ENCODE measurements at places on chromosomes 3 and 15.
A peak's percentile ranks its signal among the peaks of the same experiment; 100 is the strongest.

- no peak for DNase-seq
These were observed 649 bp upstream of the PLOD2 start for GRCh38 chr3:146161663-146162002.

DNA sequence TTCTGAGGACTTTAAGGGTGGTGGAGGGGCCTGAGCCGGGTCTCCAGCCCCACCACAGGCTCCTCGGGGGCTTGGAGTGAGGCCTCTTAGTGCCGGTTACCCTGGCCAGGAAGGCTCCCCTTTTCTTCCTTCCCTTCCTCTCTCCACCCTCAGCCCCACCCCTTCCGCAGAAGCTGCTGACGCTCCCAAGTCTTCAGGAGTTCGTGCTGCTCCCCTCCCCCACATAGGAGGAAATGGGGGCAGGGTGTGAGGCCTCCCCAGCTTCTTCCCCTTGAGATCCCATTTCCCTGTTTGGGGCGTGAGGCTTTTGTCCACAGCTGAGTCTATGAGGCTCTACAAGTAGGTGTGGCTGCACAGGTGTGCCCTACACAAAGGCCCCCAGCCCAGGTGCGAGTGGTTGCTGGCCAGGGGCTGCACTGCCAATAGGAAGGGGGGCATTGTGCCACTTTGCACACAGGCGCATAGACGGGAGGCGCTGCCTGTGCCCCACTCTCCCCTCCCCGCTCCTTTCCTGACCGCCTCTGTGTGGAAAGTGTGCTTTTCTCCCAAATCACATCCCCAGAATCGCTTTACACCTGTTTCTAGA, 915 bp upstream of the CALML4 start:
- DNase-seq: no peak

- no peak for DNase-seq
These were observed 15.3 kb upstream of the NRROS start for GRCh38 chr3:196624067-196624790.

DNA sequence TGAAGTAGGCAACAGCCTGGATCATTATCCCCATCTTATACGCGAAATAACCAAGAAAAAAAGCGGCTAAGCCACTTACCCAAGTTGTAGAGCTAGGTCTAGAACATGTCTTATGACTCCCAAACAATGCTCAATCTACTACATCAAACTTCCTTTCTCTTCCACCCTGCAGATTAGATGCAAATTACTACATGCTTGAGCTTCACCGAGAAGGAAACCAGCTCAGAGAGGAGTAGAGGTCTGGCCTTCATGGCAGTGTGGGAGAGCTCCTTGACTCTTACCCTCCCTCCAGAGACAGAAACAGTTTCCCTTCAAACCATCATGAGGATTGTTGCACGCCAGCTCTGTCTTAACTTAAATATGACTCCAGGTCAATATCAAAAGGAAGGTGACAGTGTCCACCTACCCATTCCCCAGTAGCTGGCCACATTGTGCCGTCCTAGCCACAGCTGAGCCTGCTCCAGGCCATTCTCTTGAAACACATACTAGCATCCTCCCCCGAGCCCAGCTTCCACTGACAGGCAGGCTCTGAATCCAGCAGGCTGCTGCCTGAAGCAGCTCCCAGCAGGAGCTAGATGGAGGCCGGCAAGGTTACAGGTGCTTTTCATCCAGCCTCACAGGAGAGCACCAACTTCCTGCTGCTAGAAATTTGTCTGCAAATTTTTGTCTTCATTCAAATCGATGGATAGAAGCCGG, 56.8 kb downstream of the CPN2 start:
- no peak for DNase-seq

GRCh38 chr3:8937064-8938020, 25.9 kb downstream of the RAD18 start:
- no peak for DNase-seq

- DNase-seq: no peak
These were observed 471.8 kb downstream of the GRM7 start for GRCh38 chr3:7332696-7333095.

GRCh38 chr3:196677931-196678330, 34.1 kb downstream of the CEP19 start:
- DNase-seq: no peak

GRCh38 chr3:25653322-25653721, 11.4 kb downstream of the TOP2B start:
- DNase-seq: no peak

- DNase-seq: no peak
These were observed 7.6 kb downstream of the KY start for GRCh38 chr3:134643150-134643675.

DNA sequence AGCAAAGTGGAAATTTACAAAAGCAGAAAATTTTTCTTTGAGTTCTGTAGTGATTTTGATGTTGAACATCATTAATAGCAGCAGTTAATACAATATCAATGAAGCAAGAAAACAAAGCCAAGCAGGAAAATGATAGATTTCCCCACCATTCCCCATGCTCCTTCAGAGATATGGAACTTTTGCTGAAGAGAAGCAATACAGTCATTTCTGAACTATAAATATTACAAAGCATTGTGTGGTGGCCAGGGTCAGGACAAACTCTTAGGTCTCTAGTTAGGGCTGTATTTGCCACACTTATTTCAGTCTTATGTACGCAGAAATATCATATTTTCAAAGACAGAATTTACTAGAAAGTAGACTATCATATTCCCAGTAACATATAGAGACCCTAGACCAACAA, 88.8 kb upstream of the P3H2 start:
- DNase-seq: no peak

DNA sequence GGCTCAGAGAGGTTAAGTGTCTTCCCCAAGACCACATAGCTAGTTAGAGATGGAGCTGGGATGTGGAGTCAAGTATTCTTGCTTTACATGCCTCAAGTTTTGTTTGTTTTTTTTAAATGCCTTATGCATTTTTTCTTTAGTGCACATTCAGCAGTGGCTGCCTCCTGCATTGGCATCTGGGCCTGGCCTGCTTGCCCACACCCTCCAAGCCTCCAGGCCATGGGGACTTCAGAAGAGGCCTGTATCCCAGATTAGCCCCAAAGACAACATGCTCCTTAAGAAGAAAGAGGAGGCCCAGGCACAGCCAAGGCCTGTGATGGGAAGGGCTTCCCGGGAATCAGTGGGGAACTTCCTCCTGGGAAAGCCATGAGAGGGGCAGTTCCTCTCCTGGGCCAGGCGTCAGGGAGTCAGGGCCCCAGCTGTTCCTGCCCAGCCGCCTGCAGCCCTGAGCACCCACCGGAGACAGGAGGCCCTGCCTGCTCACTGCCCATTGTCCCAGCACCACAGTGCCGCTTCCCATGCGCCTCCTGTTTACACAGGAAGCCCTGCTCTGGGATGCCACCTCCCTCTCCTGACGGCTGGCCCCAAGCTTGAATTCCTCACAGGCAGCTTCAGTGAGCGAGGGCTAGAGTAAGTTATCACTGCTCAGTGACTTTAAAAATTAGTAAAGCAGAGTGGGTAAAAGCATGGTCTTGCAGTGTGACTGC, 16.0 kb downstream of the FOXL2NB start:
- no peak for DNase-seq

DNA sequence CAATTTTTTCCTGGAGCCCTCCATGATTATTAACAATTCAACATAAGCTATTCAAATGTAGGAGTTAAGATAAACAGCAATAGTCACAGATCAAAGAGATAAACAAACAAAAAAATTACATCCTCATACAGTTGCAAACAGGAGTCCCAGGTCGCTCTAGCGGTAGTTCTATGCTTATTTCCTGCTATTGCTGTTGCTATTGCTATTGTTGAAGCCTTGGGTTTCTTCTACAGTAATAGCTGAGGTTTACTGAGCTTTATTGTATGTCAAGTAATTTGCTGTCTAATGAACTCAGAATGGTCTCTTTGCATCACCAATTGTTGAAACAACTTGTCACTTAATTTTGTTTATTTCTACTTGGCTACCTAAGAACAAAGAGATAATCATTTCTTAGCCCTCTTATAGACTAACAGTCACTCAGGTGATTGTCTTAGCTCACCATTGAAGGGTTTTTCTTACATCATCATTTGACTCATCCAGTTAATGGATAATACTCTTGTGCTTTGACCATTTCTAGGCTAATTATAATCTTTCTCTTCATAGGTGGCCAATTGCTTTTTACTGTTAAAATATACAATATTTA, 654.6 kb downstream of the MECOM start:
- DNase-seq: no peak

GRCh38 chr3:5579946-5580345, 392.4 kb downstream of the EDEM1 start:
- no peak for DNase-seq

DNA sequence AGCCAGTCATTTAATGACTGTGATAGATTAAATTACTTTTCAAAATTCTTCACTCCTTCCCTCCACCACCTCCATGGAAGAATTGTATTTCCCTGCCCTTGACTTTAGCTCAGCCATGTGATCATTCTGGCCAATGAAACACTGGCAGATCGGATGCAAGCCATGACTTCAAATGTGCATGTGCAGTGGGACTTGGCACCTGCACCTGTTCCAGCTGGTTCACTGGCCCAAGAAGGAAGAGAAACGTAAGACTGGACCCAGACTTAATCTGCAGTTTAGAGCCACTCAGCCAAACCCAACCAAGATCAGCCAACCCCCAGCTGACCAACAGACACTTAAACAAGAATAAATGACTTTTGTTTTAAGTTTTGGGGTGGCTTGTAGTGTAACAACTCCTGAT, 11.8 kb downstream of the DPH3 start:
- DNase-seq: no peak

DNA sequence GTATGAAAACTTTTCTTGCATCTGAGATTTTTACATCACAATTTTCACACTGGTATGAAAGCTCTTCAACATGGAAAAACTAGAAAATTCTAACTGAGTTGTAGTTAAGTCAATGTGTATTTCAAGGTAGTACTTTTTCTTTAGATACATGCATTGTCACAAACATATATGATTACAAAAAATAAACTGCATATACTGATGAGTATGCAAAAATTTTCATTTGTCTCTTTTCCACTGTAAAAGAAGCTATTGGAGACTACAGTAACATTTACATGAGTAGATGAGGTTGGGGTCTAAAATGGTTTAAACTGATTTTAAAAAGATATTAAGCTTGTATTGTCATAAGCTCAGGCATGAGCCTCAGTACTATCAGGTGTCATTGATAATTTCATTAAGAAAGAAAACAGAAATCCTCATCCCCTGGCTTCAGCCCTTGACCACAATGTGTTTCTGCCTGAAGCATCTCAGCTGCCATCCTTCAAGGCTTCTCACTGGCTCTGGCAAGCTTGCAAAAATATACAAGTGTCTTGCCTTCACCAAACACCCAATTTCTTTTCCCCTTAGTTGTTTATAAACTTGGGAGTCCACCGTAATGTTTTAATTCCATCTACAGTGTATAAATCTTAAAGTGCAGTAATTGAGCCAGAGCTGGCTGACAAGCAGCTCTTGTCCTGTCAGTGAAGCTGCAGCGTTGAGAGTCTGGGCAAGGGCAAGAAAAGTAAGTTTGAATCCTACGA, 71.9 kb downstream of the ALDH1A2 start:
- DNase-seq: no peak

DNA sequence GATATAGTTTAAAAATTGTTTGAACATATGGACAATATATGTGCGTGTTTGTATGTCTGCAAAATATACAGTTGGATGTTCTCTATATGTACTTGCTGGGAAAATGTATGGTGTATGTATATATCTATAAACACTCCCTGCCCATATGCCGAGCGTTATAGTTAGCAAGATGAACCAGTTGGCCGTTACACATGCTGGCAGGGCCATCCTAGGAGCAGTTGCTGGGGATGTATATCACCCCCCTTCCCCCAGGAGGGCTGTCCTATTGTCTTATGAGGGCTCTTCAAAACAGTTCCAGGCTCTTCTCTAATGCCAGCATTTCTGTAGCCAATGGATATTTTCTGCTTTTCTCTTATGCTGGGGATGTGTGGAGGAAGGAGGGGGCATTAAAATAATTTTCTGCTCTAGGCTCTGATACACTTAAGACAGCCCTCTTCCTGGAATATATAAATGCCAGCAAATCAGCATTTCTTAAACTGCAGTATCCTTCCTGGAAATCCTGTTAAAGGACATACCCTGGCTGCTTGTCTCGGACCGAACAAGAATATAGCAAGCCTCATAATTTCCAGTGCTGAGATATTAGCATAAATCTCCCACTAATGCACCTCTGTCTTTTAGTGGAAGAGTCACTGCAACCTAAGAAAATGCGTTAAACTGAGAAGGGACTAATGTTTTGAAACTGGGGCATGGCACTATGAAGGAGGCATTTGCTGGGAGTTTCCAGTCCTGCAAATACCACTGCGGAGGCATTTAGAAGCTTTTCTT, 134.4 kb downstream of the MDFIC2 start:
- no peak for DNase-seq

- no peak for DNase-seq
These were observed 69.3 kb upstream of the CGNL1 start for GRCh38 chr15:57306944-57307411.

DNA sequence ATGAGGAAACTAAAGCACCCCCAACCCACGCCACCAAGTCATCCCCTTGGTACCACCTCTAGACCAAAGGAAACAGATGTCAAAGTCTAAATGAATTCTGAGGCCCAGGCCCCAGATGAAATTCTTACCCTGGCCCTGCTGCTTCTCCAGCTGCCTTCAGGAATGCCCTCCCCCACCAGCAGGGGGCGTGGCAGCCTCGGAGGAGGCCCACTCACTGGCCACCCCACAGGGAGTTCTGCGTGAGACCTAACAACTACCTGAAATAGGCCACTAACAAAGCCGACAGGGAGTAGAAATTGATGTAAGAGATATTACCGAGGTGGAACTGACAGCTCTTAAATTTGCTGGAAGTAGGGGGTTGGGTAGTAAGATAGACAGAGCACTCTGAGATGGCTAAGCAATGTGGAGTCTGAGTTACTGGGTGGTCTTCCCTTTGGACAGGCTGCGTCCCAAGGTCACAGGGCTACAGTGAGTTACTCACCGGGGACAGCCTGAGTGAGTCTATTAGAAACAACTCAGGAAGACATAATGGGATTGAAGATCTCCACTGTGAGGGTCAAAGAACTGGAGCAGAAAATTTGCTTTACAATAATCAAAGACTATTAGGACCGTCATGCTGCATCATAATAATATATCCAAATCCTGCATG, 240.7 kb downstream of the SHOX2 start:
- DNase-seq: peak; percentile 16

GRCh38 chr3:62521464-62522105, 148.2 kb upstream of the FEZF2 start:
- no peak for DNase-seq

DNA sequence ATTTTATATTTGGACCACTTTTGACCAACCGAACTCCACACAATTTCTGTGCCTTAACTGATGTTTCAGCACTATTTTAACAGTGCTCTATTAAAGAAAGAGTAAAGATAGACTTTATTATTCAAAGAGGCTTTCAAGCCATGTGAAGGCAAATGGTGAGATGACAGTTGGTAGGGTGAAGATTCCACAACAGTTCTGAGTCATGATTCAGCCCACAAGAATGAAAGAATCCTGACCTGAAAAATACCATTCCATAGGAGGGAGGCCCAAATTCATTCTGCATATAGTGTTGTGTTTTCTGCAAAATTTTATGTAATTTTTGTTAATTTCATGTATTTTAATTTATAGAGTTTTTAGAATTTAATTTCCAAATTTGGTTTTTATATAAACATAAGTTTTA, 135.6 kb upstream of the STAC start:
- no peak for DNase-seq

GRCh38 chr3:51931756-51932155, 9.9 kb downstream of the RRP9 start:
- DNase-seq: no peak

GRCh38 chr3:114627770-114628169, 333.9 kb downstream of the TIGIT start:
- DNase-seq: no peak

GRCh38 chr3:11944052-11944673, 60.0 kb upstream of the SYN2 start:
- no peak for DNase-seq

GRCh38 chr3:122589297-122589696, 11.8 kb downstream of the PARP15 start:
- DNase-seq: no peak
